Activated CD4-positive, alpha-beta T cell treated with anti-CD3 and anti-CD28 coated beads, Interleukin-10, Interleukin-2, amounts not matched to agents 100 ng/mL and 50 ng/mL, durations not matched to agents 16 hours and 8 hours (primary cell): ENCODE measurements at places on chromosomes 3 and 15.

- DNase-seq: no peak
These were observed 114.0 kb upstream of the ALDH1A3 start for GRCh38 chr15:100765467-100766241.

GRCh38 chr3:24591191-24591590 is 96.5 kb upstream of the THRB start:
- no peak for DNase-seq

DNA sequence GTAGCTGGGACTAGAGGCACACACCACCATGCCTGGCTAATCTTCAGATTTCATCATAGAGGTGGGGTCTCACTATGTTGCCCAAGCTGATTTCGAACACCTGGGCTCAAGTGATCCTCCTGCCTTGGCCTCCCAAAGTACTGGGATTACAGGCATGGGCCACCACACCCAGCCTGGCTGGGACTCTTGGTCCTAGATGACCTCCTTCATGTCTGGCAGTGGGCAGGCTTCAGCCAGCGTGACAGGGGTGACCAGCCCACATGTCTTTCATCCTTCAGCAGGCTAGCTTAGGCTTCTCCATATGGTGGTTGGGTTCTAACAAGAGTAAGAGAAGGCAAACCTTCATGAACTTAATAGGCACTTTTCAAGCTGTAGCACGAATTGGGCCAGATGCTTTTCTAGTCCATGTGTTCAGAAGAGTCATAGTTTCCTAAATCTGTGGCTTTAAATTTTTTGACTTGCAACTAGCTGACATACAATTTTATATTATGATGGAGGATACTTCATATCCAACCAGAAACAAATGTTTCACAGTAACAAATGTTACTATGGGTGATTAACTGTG is 7.6 kb downstream of the GPD1L start:
- no peak for DNase-seq

DNA sequence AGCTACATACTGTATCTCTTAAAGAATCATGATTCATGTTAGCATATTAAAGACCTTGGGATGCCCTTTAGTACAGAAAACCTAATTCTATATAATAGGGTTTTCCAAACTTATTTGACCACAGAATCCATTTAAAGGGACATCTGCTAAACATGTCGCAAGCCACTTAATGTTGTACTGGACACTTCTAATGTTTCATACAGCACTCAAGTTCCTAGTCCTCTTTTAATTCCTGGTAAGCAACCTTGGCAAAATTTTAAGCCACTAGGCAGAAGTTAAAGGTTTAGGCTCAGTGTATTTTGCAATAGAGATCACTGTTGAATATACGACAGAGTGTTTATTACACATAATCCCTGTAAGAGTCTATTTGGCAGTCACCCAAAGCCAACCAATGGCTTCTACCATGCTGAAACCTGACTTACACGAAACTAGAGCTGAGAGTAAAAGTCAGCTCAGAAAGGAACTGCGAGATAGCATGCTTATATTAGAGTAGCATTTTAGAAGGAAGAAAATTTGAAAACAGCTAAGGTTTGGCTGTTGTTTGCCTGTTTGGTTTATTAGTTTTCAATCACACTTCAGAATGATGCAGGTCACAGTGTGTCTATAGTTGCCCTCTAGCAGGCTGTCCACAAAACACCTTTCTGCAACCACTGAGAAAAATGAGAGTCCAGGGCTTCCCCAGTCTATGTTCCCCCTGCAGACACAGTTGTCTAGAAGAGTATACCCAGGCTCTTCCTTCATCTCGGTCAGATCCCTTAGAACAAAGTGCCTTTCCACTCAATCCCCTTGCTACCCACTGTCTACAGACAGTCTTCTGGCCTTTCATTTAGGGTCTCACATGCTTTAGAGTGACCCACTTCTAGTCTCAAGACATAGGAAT is 104.4 kb downstream of the FMN1 start:
- no peak for DNase-seq

- no peak for DNase-seq
These were observed 300.6 kb downstream of the SATB1 start for GRCh38 chr3:18124501-18124900.

- DNase-seq: no peak
These were observed 44.4 kb upstream of the INSYN1 start for GRCh38 chr15:73797366-73798158.

GRCh38 chr15:31004220-31004733 is 12.8 kb upstream of the MTMR10 start:
- DNase-seq: peak; percentile 17

DNA sequence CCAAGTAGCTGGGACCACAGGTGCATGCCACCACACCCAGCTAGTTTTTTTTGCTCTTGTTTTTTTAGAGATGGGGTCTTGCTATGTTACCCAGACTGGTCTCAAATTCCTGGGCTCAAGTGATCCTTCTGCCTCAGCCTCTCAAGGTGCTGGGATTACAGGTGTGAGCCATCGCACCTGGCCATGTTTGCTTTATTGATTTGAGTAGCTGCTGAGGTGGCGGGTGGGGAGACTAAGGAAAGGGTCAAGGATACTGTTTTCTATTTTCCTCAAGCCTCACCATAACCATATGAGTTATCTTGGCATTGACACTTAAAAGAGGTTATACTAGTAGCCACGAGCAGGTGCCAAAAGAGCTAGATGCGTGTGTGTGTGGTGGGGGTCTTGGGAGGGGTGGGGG is 39.0 kb downstream of the CYFIP1 start:
- no peak for DNase-seq

DNA sequence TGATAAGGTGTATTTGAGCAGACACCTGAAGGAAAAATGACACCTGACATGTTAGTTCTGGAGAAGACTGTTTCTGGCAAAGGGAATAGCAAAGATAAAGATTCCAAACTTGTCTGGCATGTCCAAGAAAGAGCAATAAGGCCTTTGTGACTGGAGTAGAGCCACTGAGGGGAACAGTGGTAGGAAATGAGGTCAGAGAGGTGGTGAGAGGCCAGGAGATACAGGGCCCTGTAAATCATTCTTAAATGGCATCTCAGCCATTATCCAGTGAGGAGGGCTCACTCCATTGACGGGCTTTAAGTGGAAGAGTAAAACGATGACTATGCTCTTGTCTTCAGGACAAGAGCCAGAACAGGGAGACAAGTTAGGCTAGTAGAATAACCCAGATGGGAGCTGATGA is 4.5 kb downstream of the SLC49A4 start:
- no peak for DNase-seq

DNA sequence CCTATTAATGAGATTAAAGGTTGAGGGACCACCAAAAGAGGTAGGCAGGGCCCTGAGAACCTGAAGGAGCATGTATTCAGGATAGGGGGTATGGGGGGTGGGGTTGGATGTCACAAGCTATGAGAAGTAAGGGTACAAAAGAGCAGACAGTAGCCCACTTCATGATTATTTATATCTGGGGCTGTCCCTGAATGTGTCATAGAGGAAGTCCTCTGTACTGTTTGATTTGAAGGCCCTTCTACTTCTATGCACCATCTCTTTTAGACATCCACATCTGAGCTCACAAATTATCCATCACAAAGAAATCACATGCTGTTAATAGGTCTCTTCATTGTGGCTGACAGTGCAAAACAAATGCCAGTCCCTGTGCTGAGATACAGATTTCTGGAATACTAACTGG is 68.6 kb downstream of the FHIT start:
- no peak for DNase-seq

GRCh38 chr3:1272546-1273265 is 179.9 kb downstream of the CNTN6 start:
- no peak for DNase-seq

DNA sequence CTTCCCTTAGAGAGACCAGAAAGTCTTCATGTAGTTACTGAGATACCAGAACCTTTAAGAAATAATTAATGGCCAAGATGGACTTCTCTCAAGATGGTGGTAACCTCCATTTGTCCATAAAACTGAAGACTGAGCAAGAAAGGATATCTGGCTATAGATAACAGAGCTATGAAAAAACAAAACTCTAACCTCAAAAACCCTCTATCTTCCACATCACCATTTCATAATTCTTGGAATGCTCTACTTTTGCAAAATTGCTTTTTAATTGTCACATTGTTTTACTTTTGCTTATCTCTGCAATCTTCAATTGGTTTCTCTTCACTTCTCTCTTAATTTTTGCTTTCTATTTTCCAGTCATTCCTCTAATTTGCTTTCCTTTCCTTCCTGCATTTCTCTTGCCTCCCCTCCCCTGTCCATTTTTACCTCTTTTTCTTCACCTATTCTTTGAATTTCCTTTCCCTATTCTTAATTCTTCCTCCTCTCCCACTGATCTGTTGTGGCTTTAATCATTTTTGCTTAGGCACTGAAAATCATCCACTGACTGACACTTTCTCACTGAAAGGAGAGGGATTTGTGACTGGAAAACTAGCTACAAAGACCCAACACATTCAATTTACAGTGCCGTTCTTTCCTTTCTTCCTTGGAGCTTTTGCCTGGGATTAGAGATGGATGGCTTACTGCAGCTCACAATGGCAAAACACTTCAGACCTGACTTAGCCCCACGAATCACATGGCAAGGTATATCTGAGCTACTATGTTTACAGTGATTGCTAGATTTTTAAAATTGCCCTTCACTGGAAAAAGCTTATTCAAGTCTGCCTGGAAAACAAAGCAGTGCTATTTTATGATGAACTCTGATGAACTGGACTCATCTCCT is 242.8 kb downstream of the CHST2 start:
- no peak for DNase-seq

DNA sequence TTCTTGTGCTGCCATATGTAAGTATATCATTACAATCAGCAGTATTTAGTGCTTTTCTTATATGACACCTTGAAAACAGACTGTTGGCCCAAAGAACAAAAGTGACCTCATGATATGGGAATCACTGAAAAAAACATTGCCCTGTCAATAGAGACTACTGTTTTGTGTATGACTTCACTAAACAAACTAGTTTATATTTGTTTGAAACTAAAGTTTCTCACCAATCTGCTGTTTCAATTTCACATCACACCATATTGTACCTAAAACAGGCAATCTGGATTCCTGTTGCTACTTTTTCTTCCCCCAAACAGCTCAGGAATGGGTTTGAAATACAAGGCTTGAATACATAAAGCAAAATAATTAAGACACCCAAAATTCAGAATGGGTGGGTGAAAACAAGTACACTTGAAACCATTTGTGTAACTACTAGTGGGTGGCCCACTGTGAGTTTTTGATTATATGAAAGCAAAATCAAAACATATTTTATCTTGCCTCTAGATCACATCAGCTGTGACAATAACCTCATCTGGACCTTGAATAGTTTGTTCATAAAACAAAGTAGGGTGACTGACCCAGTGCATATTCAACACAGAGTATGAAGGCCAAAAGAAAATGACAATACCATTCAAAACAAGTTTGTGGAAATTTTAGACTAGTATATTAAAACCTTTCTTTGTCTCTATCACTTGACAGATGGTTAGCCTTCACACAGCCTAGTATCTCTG is 5.9 kb downstream of the ZBTB20 start:
- DNase-seq: no peak

DNA sequence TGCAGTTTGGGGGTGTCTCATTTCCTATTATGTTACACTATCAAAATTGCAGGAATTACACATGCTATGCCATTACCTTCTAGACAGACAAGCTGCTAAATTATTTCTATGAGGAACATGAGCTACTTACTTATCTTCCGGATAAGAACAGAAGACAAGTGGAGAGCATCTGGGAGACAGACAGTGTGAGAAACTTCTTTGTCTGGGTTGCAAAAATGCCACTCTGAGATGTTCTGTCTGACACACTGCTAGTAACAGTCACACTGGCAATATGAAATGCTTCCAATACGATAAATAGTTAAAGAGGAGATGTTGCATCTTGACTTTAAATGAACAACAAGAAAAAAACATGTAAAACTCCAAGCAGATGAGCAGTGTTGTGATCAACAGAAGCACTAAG is 40.1 kb downstream of the LSAMP start:
- DNase-seq: no peak

GRCh38 chr3:184651904-184652303 is 60.0 kb downstream of the MAGEF1 start:
- DNase-seq: no peak

DNA sequence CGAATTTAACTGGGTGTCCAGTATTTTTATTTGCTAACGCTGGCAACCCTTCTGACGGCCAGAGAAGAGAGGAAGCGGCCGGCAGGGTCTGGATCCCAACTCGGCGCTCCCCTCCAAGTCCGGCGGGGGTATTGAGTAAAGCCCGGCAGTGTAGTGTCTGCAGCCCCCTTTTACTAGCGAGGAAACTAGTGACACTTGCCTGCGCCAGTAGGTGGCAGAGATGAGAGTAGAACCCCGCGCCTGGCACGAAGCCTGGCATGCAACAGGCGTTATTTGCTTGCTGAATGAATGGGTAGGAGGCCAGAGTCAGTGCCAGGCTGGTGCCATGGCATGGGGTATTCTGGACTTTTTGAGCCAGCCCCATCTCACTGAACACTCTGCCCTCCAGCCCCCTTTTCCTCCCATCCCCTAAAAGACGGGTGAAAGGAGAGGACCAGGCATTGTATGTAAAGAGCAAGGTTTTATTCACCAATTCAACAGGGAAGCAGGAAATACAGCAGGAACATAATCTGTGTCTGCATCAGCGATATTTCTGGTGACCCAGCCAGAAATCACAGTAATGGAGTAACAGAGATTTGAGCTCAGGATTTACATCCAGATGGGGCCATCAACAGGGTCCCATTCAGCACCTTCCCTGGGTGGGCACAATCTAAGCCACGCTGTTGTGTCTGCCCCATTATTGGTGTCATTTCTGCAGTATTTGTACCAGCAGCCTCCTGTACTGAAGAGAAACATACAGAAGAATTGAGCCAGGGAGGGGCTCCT is 788 bp upstream of the WDR73 start:
- peak; percentile 89 for DNase-seq

DNA sequence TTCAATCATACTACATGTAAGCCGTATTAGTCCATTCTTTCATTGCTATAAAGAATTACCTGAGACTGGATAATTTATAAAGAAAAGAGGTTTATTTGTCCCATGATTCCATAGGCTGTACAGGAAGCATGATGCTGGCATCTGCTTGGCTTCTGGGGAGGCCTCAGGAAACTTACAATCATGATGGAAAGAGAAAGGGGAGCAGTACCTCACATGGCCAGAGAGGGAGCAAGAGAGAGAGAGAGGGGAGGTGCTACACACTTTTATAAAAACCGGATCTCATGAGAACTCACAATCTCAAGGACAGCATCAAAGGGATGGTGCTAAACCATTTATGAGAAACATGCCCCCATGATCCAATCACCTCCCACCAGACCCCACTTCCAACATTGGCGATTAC is 14.3 kb upstream of the CLASP2 start:
- DNase-seq: no peak

- DNase-seq: peak; percentile 61
These were observed 7.5 kb upstream of the PGPEP1L start for GRCh38 chr15:99014803-99015697.

- no peak for DNase-seq
These were observed 14.5 kb upstream of the LPP start for GRCh38 chr3:188139466-188139865.

GRCh38 chr3:38650248-38650951 is 913 bp upstream of the SCN5A start:
- no peak for DNase-seq

DNA sequence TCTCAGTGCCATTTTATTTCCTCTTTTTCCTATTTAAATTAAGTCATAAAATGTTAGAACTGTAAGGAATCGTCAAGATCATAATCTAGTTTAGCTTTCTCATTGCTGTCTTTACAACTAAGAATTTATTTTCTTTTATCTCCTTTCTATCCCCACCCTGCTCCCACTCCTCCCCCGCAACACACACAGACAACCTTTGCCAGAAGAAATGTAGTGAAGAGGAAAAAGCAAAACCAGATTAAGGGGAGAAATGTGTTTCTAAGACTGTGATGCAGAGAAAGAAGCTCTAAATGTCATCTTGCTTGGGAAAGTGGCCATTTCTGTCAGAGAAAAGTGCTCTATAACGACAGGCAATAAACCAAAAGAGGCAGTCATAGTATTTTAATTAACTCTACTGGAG is 78.3 kb upstream of the MLF1 start:
- DNase-seq: no peak
